ENCODE measurements at places on chromosomes 5 and 9. TPM values are rescaled to one million over a fixed set of nuclear protein-coding genes. Genes with fewer than 3 reads are reported as not detected.

Gene IFNA2
- not detected for total RNA-seq

Gene ZNF608
- 44.4 TPM for total RNA-seq

Gene CEP78
- total RNA-seq: 44.1 TPM

Gene PCDHGA10
- 11.0 TPM for total RNA-seq

Gene CCDC192
- 0.53 TPM for total RNA-seq

Gene SPAG8
- total RNA-seq: 0.50 TPM
